M059J (cell line): ENCODE measurements at places on chromosomes 7 and 10.
A peak's percentile ranks its signal among the peaks of the same experiment; 100 is the strongest.

DNA sequence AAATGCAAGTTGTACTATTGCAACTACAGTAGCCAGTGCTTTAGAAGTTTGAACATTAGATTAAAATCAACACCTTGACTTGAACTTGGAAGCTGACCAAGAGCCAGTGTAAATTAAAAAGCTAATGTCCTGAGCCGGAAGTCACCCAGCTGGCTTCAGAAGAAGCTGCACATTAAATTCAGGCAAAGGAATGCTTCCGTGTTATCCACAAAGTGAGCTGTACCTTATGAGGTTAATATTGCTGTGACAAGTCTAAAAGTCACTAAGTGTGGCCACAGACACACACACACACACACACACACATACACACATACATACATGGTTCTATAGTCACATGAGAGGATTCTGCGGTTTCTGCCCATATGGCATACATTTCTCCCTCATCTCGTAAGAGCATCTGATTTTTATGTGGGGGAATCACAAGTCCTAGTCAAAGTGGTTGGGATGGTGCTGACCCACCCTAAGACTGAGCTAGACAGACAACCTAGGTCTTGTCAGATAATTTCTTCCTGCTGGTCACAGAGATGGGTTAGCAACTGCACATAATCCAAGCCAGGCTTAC is 612.9 kb downstream of the SORCS1 start:
- DNase-seq = no peak

DNA sequence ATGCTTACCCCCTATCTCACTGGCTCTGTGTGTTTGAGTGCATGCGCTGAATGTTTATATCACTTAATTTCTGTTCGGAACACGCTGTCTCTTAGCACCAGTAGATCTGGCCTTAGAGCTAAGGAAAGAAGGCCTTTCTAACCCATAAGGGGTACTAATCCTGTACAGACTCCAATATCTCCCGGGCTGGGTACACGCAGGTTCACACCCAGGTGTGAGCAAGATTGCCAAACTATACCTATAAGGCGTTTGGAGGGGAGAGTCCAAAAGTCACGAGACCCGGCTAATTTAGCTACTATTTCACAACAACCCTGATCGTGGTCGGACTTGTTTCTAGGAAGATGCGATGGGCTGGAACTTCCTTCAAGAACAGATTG is 727 bp upstream of the PDSS1 start:
- DNase-seq = no peak

- DNase-seq = peak; percentile 7
Measured at GRCh38 chr7:23687011-23687410, 7.0 kb downstream of the FAM221A start.

- no peak for DNase-seq
Measured at GRCh38 chr10:6973899-6974298, 393.8 kb upstream of the PRKCQ start.

- no peak for DNase-seq
Measured at GRCh38 chr10:28800144-28800543, 122.8 kb downstream of the BAMBI start.

- DNase-seq = peak; percentile 51
Measured at GRCh38 chr7:121545418-121545817, 149.3 kb upstream of the FAM3C start.

- no peak for DNase-seq
Measured at GRCh38 chr7:149087376-149087775, 3.1 kb downstream of the ZNF786 start.
